Posterior vena cava (tissue), 2 donors: ENCODE measurements at places on chromosomes 1 and 21. TPM values are rescaled to one million over a fixed set of nuclear protein-coding genes. Genes with fewer than 3 reads are reported as not detected.

- no peak for DNase-seq
Observed at GRCh38 chr1:8794605-8795004, 22.8 kb downstream of the RERE start.

GRCh38 chr1:43565600-43566360 is 35.1 kb downstream of the PTPRF start:
- DNase-seq, result peak; percentile 88

Gene LORICRIN
- total RNA-seq, result not detected

GRCh38 chr1:183673605-183674323 is 20.6 kb upstream of the APOBEC4 start:
- DNase-seq, result no peak

Gene SPRR3
- not detected for total RNA-seq

GRCh38 chr1:171597203-171597602 is 24.8 kb upstream of the MYOCOS start:
- no peak for DNase-seq
